ENCODE measurements at places on chromosomes 12 and 14.

DNA sequence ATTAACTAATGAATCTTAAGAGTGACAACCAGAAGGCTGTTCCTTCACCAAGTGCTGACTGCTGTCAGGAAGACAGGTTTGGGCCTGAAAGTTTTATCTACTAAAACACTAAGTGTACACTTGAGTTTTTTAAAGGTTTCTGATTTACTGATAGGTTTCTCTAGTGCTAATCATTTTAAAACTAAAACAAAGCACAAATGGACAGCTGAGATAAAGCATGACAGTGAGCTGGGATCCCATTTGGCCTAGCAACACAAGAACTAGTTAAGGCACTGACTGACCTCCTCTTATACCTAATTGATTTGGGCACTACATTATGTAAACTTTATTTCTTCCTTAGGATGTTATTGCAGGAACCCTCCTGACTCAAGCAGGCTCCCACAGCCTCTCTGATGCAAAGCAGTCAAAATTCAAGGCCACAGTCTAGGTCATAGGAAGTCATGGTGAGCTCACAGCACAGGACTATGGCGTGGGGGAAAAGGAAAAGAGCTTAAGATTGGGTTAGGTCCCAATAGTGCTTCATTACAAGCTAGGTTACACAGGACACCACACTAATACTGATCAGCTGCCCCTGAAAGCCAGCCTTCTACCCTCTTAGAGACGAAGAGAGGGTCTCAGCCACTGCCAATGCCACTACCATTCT lies 3.5 kb downstream of the STXBP6 start:
- no peak for DNase-seq

DNA sequence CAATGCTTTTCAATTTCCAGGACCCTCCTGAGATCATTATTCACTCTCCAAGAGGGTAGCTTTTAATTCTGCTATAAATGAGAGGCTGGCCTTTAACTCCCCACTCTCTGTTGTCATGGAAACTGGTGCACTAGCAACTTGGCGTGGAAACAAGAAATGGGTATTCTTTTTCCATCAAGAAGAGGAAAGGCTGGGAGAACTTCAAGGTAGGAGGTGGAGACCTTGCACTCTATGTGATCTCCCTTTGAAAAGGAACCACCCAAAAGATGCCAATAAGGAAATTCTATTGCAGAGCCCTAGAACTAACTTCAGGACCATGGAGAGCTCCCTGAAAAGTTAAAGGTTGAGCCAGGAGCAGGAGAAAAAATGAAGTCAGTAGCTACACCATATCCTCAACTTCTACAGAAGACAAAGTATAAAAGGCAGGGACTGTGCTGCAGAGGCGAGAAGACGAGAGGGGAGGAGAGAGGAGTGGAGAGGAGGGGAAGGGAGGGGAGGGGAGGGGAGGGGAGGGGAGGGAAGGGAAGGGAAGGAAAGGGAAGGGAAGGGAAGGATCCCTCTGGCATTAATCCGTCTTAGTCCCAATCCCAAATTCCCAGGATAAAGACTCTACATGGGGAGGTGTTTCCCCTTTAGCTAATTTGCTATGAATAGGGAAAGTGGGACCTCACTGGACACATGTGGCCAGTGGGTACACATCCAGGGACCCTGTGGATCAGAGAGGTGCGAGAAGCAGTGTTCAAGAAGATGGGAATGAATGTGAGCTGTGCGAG lies 46.7 kb upstream of the FICD start:
- no peak for DNase-seq

DNA sequence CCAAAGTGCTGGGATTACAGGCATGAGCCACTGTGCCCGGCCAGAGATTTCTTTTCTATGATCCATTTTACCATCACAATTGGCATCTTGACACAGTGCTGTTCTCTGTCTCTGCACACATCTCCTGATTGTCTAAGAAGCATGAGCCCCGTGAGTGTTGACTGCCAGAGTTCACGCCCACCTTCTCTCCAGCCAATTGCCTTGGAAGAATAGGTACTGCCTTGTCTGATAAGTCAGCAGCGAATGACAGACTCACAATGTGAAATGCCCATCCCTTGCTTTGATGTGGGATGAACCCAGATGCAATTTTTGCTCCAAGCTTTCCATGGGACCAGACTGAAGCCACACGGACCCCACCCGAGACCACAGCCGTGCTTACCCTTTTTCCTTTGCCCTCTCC lies 19.3 kb downstream of the EIF5 start:
- no peak for DNase-seq

DNA sequence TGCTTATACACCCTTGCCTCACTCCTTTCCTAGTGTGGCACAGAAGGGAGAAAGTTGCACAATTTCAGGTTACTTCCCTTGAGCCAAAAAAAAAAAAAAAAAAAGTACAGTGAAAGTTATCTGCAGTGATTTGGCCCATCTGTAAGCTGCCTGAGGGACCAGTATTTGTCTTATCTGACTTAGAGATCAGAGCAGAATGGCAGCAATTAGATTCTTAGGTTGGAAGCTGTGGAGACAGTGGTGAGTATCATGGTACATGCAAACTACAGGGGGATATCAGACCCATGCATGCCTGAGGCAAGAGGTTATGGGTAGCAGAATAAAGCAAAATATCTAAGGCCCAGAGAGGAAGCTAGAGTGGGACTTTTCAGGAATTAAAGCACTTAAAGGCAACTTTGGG lies 1070.7 kb upstream of the NOVA1 start:
- no peak for DNase-seq

DNA sequence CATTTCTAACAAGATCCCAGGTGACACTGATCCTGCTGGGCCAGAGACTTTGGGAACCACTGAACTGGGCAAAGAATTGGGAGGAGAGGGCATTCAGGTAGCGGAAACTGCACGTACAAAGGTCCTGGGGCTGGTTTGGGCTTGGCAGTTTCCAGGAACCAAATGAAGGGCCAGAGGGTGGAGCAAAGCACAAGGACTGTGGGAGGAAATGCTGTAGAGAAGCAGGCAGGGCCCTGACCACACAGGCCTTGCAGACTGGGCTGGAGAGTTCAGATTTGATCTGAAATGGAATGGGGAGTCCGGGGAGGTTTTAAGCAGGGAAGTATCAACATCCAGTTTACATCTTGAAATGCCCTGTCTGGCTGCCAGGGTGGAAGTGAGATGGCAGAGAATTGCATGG lies 195.1 kb downstream of the PHETA1 start:
- no peak for DNase-seq

DNA sequence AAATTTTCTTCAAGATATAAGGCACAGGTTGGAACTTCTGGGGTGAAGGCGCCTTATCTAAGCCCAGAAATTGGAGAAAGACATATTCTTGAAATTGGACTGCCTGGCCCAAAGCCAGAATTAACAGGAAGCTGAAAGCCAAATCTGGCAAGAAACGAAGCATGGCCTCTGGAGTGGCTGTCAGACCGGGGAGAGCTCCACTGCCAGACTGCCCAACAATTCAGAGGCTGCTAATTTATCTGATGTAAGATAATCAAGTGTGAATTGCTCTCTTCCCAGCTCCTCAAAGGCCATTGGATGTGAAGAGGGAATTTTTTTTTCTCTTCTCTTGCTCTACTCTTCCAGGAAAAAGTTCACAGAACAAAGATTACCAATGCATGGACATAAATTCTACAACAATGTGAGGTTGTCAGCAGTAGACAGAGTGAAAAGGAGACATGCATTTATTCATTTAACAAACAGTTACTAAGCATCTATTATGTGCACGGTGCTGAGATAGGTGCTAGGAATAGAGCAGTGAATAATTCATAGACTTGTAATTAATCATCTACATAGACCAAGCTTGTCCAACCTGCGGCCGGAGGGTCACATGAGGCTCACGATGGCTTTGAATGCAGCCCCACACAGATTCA lies at the start of gene GDF3:
Gene GDF3 (minus strand): TSS at position 210 of the 632 bp plus-strand sequence. CDS start 47 bp downstream, at position 163.
- no peak for DNase-seq

GRCh38 chr12:29286081-29286790 lies 94.7 kb downstream of the ERGIC2 start:
- no peak for DNase-seq

DNA sequence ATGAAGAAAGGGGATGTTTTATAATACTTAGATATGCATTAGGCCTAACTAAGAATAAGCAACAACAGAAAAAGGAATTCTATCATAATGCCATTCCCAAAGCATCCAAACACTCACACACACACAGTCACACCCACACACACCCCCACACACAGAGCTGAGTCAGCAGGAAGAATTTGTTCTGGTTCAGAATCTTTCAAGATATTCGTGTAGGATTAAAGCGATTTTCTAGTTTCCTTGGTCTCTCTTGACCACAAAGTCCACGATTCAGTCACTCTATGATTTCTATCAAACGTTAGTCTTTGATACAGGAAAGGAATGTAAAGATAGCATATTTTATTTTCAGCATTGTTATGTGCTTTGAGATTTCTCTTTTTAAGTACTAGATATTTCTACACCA lies 382.6 kb upstream of the DCN start:
- no peak for DNase-seq

GRCh38 chr12:1926251-1926657 lies 7.8 kb upstream of the CACNA2D4 start:
- no peak for DNase-seq

- no peak for DNase-seq
Observed at GRCh38 chr12:98513379-98514322, 1.7 kb upstream of the TMPO start.

GRCh38 chr12:113416091-113416754 lies 6.0 kb upstream of the SDSL start:
- DNase-seq, result no peak

Measured in stimulated activated CD4-positive, alpha-beta T cell treated with anti-CD3 and anti-CD28 coated beads, TNF-alpha, amount 100 ng/mL, for 24 hours (primary cell).